ENCODE measurements at places on chromosomes 3 and 15.

DNA sequence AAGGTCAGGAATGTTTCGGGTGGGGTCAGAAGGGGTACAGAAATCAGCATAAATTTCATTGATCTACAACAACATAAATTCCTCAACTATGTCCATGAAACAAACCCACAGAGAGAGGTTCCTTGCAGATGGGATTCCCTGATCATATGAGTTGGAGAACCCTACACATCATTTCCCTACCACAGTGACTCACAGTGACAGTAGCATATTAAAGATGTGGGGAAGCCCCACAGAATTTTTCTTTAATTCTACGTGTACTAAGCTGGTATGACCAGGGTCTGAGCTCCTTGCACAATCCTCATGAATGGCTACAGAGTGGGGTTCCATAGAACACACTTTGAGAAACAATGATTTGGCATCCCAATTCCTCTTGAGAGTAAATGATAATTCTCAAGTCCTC, 116.9 kb upstream of the RAD18 start:
- DNase-seq = no peak

- DNase-seq = no peak
Measured at GRCh38 chr15:98924401-98925049, 83.1 kb downstream of the PGPEP1L start.

DNA sequence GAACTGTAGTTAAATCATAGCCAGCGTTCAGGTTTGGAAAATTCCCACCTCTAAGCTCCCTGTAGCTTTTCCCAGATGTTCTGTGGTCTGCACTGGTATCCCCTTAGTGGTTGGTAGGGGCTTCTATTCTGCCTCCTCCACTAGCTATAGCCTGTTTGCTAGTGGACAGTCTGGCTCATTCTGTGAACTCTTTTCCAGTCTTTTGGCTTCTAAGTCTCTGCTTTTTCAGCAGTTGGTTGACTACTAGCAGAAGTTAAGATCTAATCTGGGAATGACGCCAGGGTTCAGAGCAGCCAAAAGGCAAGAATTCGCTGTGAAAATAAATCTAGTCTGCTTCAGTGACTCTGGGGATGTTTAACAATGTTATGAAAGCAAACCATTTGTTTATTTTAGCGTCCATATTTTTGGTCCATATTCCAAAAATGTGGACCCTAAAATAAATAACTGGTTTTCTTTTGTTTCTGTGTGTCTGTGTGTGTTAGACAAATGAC, 73.7 kb upstream of the WDR72 start:
- DNase-seq = no peak

- no peak for DNase-seq
Measured at GRCh38 chr3:150744041-150744918, 18.7 kb downstream of the SIAH2 start.

- no peak for DNase-seq
Measured at GRCh38 chr3:71907996-71908395, 123.0 kb upstream of the PROK2 start.

- DNase-seq = no peak
Measured at GRCh38 chr15:91465696-91466095, 365.6 kb downstream of the SV2B start.

- DNase-seq = no peak
Measured at GRCh38 chr15:31208817-31209216, 107.3 kb upstream of the TRPM1 start.

DNA sequence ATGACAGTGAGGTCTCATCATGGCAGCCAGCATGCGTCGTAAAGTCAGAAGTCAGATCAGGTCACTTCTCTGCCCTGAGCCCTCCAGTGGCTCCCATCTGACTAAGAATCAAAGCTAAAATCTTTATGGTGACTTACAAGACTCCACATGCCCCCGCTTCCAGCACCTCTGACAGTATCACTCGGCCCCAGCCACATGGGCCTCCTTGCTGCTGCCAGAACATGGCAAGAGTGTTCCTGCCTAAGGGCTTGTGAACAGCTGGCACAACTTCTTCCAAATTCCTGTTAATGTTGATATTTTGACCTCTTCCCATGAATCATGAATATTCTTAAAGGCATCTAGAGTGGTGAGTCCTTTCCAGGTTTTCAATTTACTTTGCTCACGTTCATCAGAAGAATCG, 20.5 kb downstream of the POLR2M start:
- DNase-seq = no peak

DNA sequence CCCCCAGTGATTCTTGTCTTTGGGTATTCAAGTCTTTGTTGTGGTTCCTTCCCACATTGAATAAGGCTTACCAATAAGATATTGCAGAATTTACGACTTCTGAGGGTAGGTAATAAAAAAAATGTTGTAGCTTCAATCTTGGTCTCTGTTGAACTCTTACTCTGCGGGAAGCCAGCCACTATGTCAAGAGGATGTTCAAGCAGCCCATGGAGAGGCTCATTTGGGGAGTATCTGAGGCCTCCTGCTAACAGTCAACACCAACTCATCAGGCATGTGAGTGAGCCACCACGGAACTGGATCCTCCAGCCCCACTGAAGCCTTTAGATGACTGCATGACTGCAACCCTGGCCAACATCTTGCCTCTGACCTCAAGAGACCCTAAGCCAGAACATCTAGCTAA, 3.2 kb upstream of the TBC1D23 start:
- DNase-seq = no peak

DNA sequence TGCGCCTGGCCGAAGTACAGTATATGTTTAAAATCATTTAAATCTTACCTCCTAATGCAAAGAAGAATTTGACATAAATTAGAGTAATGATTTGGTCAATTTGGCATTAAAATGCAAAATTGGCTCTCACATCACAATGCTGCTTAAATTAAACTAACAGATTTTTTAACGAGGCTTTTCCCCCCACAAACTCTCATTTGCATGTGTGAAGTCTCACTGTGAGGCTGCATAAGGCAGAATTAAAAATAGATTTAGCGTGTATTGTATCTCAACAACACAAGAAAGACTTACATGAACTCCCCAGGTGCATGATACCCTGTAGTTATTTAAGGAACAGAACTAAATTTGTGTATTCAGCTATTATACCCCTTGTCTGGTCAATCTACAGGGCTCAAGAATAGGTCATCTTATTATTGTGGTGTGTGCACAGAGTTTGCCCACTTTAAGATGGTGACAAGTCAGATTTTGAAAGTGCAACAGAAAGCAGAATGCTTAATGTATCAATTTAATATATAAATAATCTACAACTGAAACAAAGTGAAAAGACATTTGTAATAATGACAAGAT, 897.9 kb downstream of the EPHA3 start:
- no peak for DNase-seq

DNA sequence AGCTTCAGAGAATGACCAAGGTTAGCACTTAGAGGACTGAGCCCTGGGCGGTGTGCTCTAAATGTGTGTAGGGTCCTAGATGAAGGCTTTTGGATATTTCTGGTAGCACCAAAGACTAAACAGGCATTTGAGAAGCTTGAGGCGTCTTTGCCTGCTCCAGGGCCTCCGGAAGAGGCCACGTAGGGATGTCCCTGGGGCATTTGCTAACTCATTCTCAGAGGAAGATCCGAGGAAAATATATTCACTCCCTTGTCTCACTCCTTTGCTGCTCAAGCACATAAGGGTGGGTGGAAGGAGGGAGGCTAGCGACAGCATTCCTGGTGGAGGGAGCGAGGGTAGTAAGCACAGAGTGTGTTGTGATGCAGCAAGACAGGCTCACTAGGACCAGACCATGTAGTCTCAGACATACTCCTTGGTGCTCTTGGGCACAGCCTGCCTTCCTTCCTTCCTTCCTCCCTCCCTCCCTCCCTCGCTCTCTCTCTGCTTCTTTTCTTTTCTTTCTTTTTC, 38.5 kb upstream of the XCR1 start:
- no peak for DNase-seq

- DNase-seq = no peak
Measured at GRCh38 chr3:16885593-16886302, 993 bp downstream of the PLCL2 start.

- DNase-seq = no peak
Measured at GRCh38 chr3:151537726-151538125, 76.9 kb upstream of the IGSF10 start.

- no peak for DNase-seq
Measured at GRCh38 chr15:79373728-79374127, 58.4 kb upstream of the MINAR1 start.

GRCh38 chr3:42300013-42300412, 34.0 kb upstream of the CCK start:
- DNase-seq = no peak

- DNase-seq = no peak
Measured at GRCh38 chr3:190983875-190984274, 121.4 kb upstream of the GMNC start.

DNA sequence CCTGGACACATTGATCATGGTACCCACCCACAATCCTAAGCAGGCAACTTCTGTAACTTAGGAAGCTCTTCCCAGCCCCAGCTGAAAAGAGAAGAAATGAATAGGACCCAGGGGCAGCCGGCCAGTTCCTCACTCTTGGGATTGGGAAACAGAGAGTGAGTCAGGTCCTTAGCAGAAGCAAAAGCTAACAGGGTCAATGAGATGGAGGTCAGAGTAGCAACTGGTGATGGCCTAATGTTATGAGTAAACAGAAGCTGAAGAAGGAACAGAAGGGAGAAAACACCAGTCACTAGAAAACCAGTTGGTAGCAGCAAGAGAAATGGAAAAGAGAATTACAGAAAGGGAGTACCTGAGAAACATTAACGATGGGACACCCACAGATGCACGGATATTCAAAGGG, 20.0 kb downstream of the RIOX2 start:
- DNase-seq = peak; percentile 32

DNA sequence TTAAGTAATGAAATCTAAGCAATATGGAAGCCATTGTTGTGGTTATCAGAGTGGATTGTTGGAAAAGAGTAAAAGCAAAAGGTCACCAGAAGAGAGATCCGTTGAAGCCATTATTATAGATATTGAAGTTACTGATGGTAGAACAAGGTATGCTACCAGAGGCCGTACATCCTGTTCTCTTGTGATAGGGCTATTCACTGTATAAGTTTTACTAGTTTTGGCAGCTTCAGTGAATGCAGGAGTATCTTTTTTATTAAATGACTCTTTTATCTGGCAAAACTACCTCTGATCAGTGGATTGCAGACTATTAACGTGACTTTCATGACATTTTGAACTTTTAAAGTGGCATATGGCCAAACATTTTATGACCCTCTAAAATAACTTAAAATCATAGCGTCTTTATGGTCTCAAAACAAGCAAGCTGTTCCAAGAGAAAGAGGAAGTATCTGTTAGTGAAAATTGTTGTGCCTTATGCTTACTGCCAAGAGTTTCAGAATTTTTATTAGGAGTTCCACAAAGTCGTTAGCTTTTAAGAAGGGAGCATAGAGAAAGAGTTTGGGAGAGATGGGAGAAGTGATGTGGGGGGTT, 102.9 kb downstream of the LRRC49 start:
- no peak for DNase-seq

- no peak for DNase-seq
Measured at GRCh38 chr15:47273864-47274263, 443.4 kb upstream of the SEMA6D start.

GRCh38 chr3:30676424-30677346, 70.3 kb downstream of the TGFBR2 start:
- no peak for DNase-seq

GRCh38 chr15:52181938-52182780, 9.0 kb downstream of the GNB5 start:
- no peak for DNase-seq

DNA sequence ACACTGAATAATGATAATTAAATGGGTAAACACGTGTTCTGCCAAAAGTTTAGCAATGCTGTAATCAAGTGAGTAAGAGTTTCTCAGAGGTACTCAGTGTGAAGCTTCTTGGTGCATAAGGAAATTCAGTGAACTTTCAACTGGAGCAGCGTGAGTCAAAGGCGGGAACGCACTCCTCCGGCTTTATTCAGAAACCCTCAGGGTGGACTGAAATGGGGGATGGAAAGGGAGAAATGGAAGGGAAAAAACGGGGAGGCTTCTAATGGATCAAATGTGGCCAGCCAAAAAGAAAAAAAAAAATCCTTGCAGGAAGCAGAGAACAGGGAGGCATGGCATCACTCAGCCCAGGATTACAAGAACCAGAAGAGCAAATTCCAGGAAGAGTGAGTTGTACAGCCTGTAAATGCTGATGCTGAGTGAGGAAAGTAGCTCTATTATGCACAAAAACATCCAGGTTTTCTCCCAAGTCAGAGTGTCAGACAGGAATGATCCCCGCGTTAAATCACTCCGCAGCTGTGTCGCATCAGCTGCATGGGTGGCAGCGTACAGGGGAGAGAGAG, 85.3 kb downstream of the ASB7 start:
- DNase-seq = no peak

GRCh38 chr3:47365213-47366153, 15.3 kb upstream of the PTPN23 start:
- no peak for DNase-seq

GRCh38 chr3:142628801-142629200, 32.6 kb downstream of the PLS1 start:
- DNase-seq = no peak

GRCh38 chr3:32243519-32243918, 5.0 kb downstream of the CMTM8 start:
- no peak for DNase-seq

DNA sequence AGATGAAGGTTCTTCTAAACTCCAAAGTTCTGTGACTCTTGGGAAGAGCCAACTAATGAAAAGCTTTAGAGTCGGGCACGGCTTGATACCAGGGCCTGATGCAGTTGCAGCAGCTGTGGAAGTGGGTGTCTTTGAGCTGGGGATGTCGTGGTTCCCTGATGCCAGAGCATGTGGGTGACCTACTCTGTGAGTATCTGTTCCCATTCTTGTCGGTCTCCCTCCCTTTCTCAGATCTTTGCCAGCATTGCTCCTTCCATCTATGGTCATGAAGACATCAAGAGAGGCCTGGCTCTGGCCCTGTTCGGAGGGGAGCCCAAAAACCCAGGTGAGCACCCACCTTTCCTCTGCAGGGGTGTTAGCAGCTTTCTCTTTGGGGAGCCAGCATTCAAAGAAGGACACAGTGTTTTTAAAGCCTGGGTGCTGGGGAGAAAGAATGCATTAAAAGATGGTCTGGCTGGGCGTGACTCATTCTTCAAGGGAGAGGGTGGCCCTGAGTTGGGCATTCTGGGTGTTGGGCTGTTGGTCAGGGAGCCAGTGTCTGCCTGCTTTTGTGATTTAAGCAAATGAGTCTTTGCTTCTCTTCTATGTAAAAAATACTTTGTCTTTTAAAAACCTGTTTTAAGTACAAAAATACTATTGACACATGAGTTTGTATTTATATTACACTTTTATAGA, 13.2 kb upstream of the PODXL2 start:
- DNase-seq = no peak

GRCh38 chr3:123429362-123430125, 19.3 kb downstream of the ADCY5 start:
- no peak for DNase-seq

DNA sequence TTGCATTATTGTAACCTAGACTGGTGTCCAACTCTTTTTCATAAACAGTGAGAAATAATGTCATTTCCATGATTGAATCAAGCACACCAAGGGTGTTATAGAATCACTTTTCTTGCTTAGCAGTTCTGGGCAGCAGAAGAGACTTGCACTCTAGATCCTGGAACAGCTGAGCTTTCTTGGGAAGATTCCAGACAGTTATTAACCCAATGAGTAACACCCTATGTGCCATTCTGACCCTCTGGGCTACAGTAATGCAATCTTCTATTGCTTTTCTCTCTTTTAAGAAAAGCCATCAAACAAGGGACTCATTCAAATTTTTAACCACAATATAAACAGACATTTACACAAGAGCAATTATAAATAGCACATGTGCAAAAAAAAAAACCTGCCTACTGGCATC, 39.3 kb upstream of the USP3 start:
- DNase-seq = no peak

Measured in CD4-positive, alpha-beta T cell treated with Interferon gamma for 1 hour (primary cell).